Stimulated activated CD4-positive, alpha-beta T cell treated with anti-CD3 and anti-CD28 coated beads, Interleukin-2, amount 100 ng/mL, for 24 hours (primary cell): ENCODE measurements at places on chromosomes 11 and 22.
A peak's percentile ranks its signal among the peaks of the same experiment; 100 is the strongest.

DNA sequence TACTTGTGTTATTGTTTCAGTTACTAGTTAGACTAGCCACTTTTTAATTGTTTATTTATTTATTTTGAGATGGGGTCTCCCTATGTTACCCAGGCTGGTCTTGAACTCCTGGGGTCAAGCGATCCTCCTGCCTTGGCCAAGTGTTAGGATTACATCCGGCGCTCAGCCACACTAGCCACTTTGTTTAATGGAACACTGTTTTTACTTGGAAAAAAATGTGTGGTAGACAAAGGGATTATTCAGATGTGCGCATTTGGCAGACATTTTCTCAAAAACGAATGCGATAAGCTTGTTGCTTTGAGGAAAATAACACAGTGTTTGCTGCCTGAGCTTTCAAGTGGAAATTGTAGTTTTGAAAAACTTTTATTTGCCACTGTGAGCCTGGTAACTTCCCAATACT, 51.0 kb downstream of the CTNND1 start:
- DNase-seq, result no peak

- DNase-seq, result no peak
Observed at GRCh38 chr22:35442471-35442870, 42.5 kb downstream of the MCM5 start.

- DNase-seq, result no peak
Observed at GRCh38 chr22:48431536-48432315, 1395.9 kb downstream of the BRD1 start.

DNA sequence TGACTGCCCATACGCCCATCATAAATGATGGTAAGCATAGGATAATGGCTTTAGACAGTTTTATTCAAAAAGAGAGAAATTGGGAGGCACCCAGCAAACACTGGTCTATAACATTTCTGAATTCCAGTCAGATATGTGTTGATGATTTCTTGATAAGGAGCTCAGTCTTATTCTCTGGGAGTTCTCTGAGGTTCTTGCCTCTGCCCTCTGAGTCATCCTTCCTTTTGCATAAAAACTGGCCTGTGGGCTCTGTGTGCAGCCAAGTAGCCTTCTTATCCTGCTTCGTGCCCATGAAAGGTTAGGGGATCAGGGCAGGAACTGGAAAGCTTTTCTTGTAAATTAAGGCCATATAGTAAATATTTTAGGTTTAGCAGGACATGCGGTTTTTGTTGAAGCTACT, 48.9 kb downstream of the FAR1 start:
- no peak for DNase-seq

- no peak for DNase-seq
Observed at GRCh38 chr11:1912289-1912878, 7.1 kb upstream of the TNNT3 start.

DNA sequence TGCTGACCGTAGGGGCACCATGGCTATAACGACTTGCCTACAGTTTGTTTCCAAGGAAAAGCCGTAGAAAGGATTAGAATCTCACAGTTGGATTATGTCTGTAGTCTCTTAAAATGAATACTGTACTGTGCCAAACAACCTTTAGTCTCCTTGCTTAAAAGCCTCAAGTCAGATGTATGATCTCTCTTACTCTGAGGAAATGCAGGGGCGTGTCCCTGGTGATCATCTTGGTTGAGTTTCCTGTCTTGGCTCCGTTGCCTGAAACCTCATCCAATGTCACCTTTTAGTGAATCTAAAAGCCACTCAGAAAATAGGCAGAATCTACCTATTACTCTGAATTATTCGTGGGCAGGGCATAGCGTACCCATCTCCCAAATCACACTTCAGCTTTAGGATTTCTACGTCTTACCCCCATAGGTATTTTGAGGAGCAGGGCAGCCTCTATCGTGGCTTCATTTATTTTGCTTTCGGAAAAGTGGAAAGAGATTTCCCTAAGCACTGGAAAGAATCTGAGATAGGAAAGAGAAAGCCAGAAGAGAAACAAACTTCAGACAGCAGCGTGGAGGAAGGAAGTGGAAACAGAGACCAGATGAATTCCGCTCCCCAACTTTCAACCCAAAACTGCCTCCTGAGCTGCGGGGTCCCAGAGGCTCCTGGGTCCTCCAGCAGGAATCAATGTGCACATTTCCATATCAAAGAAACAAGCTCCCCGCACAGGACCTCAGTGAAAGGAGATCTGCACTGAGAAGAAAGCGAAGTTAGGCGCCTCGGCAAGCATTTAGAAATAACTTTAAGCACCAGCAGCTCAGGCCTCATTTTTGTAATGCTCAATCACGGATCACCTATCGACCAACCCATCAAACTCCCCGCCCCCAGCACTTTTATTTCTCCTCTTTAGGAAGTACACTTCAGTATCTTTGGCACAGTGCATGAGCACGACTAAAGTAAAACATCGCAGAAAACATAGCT, 245.8 kb downstream of the ETS1 start:
- peak; percentile 54 for DNase-seq

- DNase-seq, result no peak
Observed at GRCh38 chr11:22491555-22492225, 133.9 kb downstream of the FANCF start.
